Smooth muscle cell of the coronary artery (primary cell): ENCODE measurements at places on chromosomes 16 and 17. TPM values are rescaled to one million over a fixed set of nuclear protein-coding genes. Genes with fewer than 3 reads are reported as not detected.

SCNN1B gene
- total RNA-seq = not detected in 2 replicates

IQCK gene
- 6.1 and 6.8 TPM in 2 replicates for total RNA-seq

RBL2 gene
- total RNA-seq = 22.9 and 26.2 TPM in 2 replicates

CRYM gene
- 2.8 TPM in 1 of 2 replicates, not detected in the other for total RNA-seq

CRHR1 gene
- not detected in 2 replicates for total RNA-seq

CHST5 gene
- total RNA-seq = not detected in 2 replicates

PYDC1 gene
- not detected in 2 replicates for total RNA-seq

RDM1 gene
- total RNA-seq = 0.38 TPM in 1 of 2 replicates, not detected in the other

AOC3 gene
- total RNA-seq = 0.23 and 0.94 TPM in 2 replicates

PDE6G gene
- 0.23 and 0.35 TPM in 2 replicates for total RNA-seq

OR4D1 gene
- not detected in 2 replicates for total RNA-seq

EPN3 gene
- under 0.01 TPM in 2 replicates for total RNA-seq

TBC1D3 gene
- not detected in 2 replicates for total RNA-seq

TNFRSF13B gene
- not detected in 2 replicates for total RNA-seq

SRCIN1 gene
- total RNA-seq = under 0.01 and 0.12 TPM in 2 replicates

NSRP1 gene
- 7.1 and 8.5 TPM in 2 replicates for total RNA-seq

SNX11 gene
- total RNA-seq = 12.8 and 13.1 TPM in 2 replicates

RNF135 gene
- 5.4 and 6.3 TPM in 2 replicates for total RNA-seq

KRTAP3-2 gene
- not detected in 2 replicates for total RNA-seq

RTN4RL1 gene
- total RNA-seq = under 0.01 and 0.23 TPM in 2 replicates

GP2 gene
- not detected in 2 replicates for total RNA-seq

OR1A1 gene
- total RNA-seq = not detected in 2 replicates

ASPA gene
- total RNA-seq = 2.9 TPM in 1 of 2 replicates, not detected in the other

PPM1E gene
- total RNA-seq = 0.08 TPM in 1 of 2 replicates, not detected in the other

TAX1BP3 gene
- 81.9 and 210 TPM in 2 replicates for total RNA-seq
